CD4-positive, alpha-beta T cell treated with Interleukin-1 beta for 1 hour (primary cell): ENCODE measurements at places on chromosomes 1 and 21.

DNA sequence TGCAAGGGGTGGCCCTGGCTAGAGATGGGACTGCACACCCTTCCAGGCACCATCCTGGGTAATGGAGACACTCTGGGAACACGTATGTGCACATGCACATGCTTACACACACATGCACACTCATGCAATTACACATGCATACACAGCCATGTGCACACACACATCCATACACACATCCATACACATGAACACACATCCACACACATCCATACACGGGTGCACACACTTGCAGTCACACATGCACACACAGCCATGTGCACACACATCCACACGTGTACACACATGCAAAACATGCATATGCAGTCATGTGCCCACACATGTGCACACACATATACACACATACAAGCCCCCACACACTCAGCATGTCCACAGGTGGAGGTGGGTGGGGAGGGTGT, 22.3 kb upstream of the POFUT2 start:
- DNase-seq = no peak

- no peak for DNase-seq
Measured at GRCh38 chr1:240256836-240257503, 165.3 kb downstream of the FMN2 start.

DNA sequence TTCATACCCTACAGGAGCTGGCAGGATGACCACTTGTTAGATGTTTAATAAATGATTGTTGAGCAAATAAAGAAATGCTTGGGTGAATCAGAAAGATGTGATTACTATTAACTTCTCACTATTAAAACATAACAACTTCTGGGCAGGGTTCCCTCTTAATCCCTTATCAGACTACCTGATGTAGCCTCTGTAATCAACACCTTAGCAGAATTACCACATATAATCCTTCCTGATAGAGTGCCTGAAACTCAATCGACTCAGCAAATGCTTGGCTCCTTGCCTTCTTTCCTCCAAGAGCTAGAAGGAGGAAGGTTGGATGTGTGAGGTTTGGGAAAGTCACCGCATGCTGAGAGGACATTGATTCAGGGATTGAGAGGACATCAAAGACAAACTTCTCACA, 34.8 kb upstream of the DSCAM start:
- DNase-seq = no peak

GRCh38 chr1:16900751-16901150, 5.0 kb downstream of the RNU1-2 start:
- no peak for DNase-seq

DNA sequence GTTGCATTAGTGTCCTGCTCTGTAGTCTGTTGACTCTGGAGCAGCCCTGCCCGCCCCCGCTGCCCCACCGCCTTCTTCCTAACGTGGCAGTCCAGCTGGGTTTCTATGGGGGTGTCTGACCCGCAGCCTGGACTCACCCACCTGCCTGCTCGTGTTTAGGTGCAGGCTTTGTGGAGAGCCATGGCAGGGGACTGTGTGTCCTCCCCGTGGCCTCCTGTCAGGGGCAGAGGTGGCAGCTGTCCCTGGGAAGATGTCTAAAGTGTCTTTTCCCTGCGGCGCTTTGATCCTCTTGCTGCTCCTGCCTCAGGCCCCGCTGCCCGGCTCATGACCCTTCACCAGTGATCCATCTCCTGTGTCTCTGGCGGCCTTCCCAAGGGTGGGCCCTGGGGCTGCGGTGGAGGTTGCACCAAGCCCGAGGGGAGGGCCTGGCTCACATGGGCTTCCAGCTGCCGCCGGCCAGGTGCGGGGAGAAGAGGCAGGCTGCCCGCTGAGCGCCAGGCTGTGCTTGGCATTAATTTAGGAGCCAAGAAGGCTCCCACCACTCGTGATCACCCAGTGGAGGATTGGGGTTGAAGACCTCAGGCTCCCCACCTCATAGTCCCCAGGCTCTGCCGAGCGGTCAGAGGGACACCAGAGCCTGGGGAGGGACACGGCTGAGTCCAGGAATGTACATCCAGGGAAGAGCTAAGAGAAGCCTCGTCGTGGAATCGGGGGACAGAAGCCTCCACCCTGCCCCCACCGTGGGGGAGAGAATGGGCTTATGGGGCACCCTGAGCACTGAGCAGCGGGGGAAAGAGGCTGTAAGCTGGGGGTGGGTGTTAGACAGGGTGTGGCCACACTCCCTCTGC, 44.1 kb downstream of the COL18A1 start:
- DNase-seq = no peak

GRCh38 chr1:106897976-106898375, 158.5 kb upstream of the PRMT6 start:
- no peak for DNase-seq

- no peak for DNase-seq
Measured at GRCh38 chr1:94804442-94804837, 15.7 kb upstream of the SLC44A3 start.

DNA sequence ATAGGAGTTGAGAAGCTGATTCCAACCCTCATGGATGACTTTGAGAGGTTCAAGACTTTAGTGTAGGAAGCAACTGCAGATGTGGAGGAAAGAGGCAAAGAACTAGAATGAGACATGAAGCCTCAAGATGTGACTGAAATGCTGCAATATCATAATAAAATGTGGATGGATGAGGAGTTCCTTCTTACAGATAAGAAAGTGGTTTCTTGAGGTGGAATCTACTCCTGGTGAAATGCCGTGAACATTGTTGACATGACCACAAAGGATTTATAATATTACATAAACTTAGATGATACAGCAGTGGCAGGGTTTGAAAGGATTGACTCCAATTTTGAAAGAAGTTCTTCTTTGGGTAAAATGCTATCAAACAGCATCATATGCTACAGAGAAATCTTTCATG, 28.8 kb downstream of the LTN1 start:
- DNase-seq = no peak

GRCh38 chr1:59164371-59164770, 132.5 kb upstream of the FGGY start:
- DNase-seq = no peak

GRCh38 chr1:93078638-93078985, 471 bp upstream of the MTF2 start:
- no peak for DNase-seq

GRCh38 chr1:201498621-201499020, 8.3 kb downstream of the CSRP1 start:
- DNase-seq = no peak

- no peak for DNase-seq
Measured at GRCh38 chr1:224906340-224906739, 23.1 kb upstream of the DNAH14 start.

DNA sequence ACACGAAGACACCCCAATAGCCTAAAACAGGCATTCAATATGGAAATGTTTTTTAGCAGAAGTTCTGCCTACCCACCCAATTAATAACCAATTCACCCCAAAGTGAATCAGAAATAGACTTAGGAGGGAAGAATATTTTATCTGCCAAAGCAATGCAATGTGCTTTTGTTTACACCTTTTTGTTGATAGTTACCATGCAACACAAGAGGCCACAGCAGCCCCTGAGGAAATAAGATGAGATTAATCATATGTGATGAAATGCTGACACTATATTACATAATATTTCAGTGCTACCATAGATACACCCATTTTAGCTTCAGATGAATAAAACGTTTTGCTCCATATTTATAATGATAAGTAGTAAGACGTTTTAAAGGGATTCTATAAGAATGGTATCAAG, 60.9 kb upstream of the RGS2 start:
- no peak for DNase-seq

DNA sequence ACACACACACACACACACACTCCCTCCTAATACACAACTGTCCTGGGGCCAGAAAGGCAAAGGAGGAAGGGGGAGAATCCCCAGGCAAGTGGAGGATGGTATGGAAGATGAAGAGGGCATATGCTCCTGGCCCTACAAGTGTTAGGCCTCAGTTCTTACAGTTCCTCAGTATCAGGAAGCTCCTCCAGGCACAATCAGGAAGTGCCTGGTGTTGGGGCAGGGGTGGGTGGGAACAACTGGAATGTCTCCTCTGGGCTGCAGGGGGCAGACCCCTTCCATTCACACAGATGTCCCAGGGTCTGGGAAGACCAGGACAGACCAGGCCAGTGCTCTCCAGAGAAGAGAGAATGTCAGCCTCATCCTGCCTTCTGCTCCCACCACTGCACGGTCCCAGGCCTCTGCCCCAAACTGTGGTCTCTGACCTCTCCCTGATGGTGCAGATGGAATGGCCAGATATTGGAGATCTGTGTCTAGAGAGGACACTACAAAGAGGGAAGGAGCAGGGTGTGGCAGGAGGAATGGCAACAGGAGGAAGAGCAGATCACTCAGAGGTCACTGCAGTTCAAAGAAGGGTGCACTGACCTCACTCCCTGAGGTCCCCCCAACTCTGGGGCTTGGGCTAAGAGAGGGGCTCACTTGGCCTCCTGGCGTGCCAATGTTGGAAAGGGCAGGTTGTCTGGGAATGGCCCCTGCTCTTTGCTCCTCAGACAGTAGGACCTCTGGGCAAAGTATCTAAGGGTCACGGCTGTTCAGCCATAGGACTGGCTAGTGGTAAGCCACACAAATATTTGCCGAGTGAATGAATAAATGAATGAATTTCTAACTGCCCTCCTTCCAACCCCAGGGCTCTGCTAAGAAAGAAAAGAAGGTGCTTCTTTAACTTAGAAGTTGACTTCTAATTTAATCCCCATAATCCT, 2.5 kb upstream of the DENND2D start:
- DNase-seq = no peak

GRCh38 chr1:8823295-8823664, 5.8 kb upstream of the RERE start:
- no peak for DNase-seq

- no peak for DNase-seq
Measured at GRCh38 chr1:26490155-26490554, 17.9 kb downstream of the HMGN2 start.

DNA sequence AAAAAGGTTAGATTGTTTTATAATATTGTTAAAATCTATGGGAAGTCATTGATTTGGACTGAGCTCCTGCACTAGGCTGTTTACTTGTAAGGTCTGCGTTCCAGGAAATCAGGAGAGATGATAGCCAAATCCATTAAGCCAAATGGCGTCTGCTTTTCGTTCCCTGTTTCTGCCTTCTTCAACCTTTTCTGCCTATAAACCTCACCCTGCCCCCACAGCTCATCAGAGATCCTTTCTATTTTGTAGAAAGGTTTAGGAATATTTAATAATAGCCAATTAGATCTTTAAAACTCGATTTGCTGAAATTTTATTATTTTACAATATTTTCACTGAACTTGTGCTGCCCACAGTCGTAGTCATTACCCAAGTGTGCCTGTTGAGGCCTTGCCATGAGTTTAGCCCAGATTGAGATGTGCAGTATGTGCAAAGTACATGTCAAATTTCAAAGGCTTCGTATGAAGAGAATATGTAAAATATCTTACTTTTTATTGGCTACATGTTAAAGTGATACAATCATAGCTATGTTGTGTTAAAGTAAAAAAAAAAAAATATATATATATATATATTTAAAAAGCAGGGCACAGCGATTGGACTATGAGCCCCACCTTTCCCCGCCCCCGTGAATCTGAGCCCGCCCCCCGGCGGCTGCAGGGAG, 444 bp upstream of the IARS2 start:
- DNase-seq = no peak

DNA sequence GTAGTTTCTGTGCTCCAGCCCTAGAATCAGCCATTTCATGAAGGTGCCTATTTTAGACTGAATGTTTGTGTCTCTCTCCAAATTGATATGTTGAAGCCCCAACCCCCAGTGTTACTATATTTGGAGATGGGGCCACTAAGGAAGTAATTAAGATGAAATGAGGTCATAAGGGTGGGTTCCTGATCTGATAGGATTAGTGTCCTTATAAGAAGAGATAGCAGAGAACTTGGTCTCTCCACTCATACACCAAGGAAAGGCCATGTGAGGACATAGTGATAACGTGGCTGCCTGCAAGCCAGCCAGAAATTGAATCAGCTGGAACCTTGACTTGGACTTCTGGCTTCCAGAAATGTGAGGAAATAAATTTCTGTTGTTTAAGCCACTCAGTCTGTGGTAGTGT, 12.3 kb downstream of the RAVER2 start:
- DNase-seq = no peak

DNA sequence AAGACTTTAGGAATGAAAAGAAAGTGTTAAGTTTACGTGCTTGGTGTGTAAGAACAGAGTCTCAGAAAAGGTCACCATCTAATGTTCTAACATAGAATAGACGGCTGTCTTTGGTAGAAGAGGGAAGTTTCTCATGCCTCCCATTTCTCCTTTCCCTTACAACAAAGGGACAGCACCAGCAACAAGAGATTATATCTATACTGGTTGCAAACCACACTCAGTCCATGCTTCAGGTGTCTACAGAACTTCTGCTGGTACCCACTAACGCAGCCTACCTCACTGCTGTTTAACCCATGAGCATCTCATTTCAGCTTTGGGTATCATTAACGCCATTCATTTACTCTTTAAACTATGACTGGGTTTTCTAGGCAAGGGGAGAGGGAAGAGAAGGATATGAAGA, 9.2 kb upstream of the ITPKB start:
- no peak for DNase-seq

GRCh38 chr1:62235576-62235975, 40.9 kb downstream of the L1TD1 start:
- no peak for DNase-seq

GRCh38 chr21:46604975-46605766, at the start of gene S100B:
Gene S100B, minus strand, starts transcription at chr21:46605082. Its CDS starts 2,667 bp downstream, at chr21:46602415.
- no peak for DNase-seq

DNA sequence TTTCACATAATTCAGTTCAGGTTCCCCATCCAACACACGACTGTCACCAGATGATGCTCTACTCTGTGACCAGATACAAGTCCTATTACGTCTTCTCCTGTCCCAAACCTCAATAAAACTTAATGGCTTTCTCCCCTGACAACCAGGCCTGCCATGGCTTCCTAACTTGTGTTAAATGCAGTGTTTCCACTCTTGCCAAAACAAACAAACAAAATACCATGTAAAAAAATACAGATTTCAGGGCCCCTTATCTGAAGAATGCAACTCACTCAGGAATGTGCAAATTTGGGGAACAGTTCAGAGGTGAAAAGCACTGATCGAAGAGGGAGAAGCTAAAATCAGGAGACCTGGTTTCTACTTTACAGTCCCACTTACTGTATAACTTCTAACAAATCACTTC, 863 bp upstream of the NUF2 start:
- DNase-seq = peak; percentile 4

GRCh38 chr1:244860078-244860477, 4.3 kb downstream of the HNRNPU start:
- DNase-seq = no peak
